ENCODE measurements at places on chromosomes 6 and 20.
A peak's percentile ranks its signal among the peaks of the same experiment; 100 is the strongest.

- DNase-seq, result no peak
These were observed 296.3 kb downstream of the PREX1 start for GRCh38 chr20:48531505-48531904.

- no peak for DNase-seq
These were observed 22.4 kb upstream of the SNX9 start for GRCh38 chr6:157800420-157801237.

GRCh38 chr20:5657190-5657875 is 92.9 kb upstream of the SHLD1 start:
- no peak for DNase-seq

DNA sequence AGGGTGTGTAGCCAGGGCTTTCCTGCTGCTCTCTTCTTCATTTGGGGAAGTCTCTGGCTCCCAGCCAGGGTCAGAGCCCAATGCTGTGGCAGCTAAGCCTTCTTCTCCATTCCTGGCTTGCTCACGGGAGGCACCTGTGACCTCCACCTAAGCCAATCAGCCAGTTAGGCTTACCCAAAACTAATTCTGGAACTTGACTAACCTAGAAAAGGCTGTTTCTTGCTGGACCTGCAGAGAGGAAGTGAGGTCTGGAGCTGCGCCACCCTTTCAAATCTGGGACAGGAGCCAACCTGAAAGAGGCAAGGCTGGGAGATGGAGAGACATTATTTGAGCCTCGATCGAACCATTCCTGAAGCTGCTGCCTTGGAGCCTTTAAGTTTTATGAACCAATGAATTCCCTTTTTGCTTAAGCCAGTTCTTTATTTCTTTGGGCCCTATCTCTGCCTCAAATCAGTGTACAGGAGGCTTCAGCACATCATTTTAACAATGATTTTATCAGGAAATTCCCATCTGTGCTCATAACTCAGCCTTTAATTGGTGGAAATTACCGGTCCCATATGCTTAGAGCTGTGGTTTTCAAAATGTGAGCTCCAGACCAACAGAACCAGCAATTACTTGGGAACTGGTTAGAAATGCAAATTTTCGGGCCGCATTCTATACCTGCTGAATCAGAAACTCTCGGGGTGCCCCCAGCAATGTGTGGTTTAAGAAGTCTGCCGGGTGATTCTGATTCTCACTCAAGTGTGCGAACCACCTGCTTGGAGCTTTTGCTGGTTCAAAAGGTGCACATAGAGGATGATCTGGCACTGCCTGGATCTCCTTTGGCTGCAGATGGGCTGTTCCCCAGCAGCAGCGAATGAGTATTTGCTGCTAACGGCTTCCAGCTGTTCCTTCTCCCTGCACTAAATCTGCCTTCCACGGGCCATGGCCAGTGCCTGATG is 97.4 kb upstream of the RNF24 start:
- no peak for DNase-seq

DNA sequence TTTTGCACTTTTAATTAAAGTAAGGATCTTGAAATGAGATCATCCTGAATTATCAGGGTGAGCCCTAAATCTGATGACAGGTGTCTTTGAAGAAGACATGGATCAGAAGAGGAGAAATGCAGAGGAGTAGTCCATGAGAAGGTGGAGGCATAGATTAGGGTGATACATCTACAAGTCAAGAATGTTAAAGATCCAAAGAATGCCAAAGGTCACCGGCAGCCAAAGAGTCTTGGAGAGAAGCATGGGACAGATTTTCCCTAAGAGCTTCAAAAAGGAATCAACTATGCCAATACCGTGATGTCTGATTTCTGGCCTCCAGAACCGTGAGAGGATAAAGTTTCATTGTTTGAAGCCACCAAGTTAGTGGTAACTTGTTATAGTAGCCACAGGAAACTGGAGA is 59.0 kb upstream of the THEMIS start:
- DNase-seq, result no peak

DNA sequence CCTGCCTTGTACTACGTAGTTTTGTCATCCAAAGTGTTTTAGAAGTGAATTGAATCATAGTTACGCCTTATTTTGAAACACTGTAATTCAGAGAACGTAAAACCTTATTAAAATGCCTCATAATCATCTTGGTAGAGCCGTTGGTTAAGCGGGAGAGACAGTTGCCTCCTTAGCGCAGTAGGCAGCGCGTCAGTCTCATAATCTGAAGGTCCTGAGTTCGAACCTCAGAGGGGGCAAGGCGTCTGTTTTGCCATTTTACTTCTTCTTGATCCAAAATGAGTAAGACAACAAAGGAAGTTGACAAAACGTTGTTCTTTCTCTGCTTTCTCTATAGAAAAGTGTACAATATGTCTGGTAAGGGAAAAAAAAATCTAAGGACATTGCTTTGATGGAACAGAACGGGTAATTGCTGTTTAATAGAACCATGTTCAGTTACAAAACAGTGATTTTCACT is 20.7 kb upstream of the TRIM27 start:
- peak; percentile 86 for DNase-seq

- DNase-seq, result peak; percentile 93
These were observed at the start of gene UFL1 for GRCh38 chr6:96521644-96522464. TSS of gene UFL1 (plus strand) at chr6:96521806. CDS start at chr6:96521874, 68 bp downstream.

DNA sequence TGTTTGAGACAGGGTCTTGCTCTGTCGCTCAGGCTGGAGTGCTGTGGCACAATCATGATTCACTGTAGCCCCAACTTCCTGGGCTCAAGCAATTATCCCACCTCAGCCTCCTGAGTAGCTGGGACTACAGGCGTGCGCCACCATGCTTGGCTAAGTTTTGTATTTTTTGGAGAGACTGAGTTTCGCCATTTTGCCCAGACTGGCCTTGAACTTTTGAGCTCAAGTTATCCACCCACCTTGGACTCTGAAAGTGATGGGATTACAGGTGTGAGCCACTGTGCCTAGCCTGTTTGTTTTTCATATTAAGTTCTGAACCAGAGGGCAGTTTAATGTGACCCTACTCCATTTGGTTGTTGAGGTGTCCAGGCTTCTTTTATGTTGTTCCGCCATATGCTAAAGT is 194.8 kb downstream of the PLCB1 start:
- no peak for DNase-seq
